ENCODE measurements at places on chromosomes 5 and 9.

GRCh38 chr5:139633295-139634027, 14.7 kb upstream of the CXXC5 start:
- peaks cover 34% of the 10 kb centered on the region for H3K4me1 ChIP-seq
- no peaks in the 10 kb centered on the region for H3K36me3 ChIP-seq
- H3K27me3 ChIP-seq: no peaks in the 10 kb centered on the region
- no peak overlapping the region for H3K27ac ChIP-seq
- no peak overlapping the region for H3K4me3 ChIP-seq
- DNase-seq: no peak

DNA sequence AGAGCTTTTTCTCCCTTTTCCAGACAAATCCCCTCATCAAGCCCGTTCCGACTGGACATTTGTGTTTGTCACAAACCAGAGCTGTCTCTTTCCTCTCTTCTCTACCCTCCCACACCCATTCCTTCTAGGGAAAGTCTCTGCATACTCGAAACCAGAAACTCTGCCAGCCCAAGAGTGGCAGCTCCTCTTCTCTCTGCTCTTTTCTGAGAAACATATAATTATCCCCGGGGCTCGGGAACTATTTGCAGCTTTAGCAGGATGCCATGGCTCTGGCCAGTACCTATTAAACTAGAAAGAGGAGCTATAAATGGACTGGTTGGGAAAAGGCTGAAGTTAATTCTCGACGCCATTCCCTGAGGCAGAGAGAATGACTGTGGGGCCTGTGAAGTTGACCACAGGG, 82.6 kb downstream of the SH3PXD2B start:
- peaks cover 34% of the 10 kb centered on the region for H3K36me3 ChIP-seq
- no peak overlapping the region for H3K27ac ChIP-seq
- H3K4me1 ChIP-seq: no peaks in the 10 kb centered on the region
- DNase-seq: no peak
- H3K4me3 ChIP-seq: no peak overlapping the region
- H3K27me3 ChIP-seq: no peaks in the 10 kb centered on the region

DNA sequence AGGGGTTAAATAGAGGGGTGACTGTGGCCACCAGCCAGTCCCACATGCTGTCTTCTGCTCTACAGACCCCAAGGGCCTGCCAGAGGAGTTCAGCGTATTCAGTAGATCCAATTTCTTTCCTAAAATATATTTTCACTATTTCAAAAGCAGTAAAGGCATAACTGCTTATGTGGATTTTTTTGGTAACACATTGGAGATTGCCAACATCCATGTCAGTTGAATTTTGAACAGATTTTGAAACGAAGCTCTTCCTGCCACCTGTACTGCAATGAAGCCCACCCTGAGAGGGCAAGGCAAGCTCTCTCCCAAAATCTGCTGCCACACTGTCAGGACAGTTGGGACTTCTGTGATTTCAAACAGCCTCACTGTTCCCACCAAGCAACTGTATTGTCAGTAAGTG, 37.1 kb upstream of the SARDH start:
- H3K36me3 ChIP-seq: peaks cover 12% of the 10 kb centered on the region
- no peak overlapping the region for H3K4me3 ChIP-seq
- no peak overlapping the region for H3K27ac ChIP-seq
- no peak for DNase-seq

DNA sequence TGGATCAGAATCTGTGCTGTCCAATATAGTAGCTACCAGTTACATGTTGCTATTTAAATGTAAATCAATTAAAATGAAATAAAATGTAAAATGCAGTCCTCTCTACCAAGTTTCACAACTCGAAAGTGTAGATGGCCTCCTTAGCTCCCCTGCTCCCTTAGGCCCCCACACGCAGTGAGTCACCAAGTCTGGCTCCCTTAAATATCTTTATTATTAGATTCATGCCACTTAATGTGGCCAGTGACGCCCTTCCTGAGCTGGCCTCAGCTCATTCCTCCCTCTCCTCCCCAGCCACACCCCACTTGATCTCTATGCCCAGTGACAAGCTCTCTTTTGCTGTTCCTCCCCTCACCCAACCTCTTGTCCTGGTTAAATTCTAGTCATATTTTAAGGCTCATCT, 88.4 kb upstream of the DNAH5 start:
- no peak overlapping the region for H3K27ac ChIP-seq
- no peak overlapping the region for H3K4me3 ChIP-seq
- H3K27me3 ChIP-seq: no peaks in the 10 kb centered on the region

DNA sequence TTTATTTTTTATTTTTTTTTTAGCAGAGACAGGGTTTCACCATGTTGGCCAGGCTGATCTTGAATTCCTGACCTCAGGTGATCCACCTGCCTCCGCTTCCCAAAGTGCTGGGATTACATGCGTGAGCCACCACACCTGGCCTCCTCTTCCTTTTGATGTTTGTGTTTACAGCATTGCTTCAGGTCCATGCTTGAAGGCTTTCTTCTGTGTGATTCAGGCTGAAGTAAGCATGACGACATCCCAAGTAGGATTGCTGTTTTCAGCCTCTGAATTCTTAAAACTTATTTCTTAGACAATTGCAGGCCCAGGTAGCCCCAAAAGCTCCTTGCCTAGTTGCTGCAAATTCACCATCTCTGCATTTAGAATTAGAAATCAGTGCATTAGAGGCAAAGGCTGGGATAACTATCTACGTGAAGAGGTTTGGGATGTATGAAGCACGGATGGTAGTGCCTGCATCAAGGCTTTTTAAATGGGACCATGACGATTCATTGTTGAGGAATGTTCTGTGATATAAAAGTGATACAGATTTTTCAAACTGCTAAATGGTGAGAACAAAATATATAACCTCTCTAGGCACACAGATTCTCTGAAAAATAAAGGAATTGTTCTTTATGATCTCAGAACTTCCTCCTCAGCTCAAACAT, 3.0 kb upstream of the ETF1 start:
- H3K36me3 ChIP-seq: no peaks in the 10 kb centered on the region
- DNase-seq: no peak
- no peaks in the 10 kb centered on the region for H3K27me3 ChIP-seq
- H3K4me3 ChIP-seq: no peak overlapping the region

DNA sequence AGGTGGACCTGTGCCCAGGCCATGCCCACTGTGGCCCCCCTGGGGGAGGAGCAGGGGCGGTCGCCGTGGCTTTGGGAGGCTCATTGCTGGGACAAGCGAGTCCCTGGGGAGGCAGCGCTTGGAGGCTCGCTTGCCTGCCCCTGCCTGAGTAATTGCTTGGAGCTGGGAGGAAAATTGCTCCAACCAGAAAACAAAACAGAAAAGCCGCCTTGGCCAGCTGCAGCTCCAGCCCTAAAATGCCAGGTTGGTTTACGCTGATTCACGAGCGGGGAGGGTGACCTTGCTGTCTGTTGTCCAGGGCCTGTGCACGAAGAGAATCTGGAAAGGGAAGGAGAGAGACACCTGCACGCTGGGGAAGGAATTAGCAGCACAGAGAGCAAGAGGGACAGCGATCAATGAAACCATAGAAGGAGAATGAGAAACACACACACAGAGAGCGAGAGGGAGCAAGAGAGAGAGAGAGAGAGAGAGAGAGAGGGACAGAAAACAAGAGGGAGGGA, 25.3 kb downstream of the NTNG2 start:
- no peak for DNase-seq
- H3K27ac ChIP-seq: no peak overlapping the region
- H3K27me3 ChIP-seq: peaks cover 96% of the 10 kb centered on the region
- no peaks in the 10 kb centered on the region for H3K4me1 ChIP-seq

Measured in esophagus squamous epithelium (tissue), 5 donors.